ENCODE measurements at places on chromosomes 1 and 21.
A peak's percentile ranks its signal among the peaks of the same experiment; 100 is the strongest.

DNA sequence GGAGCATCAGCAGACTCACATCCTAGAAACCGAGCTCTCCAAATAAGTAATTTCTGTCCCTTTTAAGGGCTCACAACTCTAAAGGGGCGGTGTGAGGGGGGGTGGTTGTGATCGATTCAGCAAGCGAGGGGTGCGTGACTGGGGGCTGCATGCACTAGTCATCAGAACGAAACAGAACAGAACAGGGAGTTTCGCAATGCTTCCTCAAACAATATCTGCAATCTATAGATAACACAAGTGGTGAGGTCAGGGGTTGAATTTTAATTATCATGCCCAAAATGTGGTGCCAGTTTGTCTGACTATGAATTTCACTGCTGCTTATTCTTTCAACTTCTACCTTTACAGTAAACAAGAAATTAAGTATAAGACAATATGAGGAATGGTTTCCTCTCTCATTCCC, 1003.0 kb upstream of the NCAM2 start:
- DNase-seq = no peak

- no peak for DNase-seq
Measured at GRCh38 chr21:32515874-32516273, 69.4 kb downstream of the TCP10L start.

DNA sequence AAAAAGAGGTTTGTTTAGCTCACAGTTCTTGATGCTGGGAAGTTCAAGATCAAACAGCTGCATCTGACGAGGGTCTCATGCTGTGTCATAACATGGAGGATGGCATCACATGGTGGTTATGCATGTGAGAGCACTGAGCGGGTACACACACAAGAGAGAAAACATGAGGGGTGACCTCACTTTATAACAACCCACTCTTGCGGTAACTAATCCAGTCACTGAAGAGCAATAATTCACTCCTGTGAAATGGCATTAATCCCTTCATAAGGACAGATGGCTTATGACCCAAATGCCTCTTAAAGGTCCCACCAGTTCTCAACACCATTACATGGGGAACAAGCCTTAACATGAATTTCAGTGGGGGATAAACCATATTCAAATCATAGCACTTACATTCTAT, 23.2 kb upstream of the CHIT1 start:
- DNase-seq = no peak

GRCh38 chr1:167454304-167454893, 63.9 kb downstream of the CD247 start:
- DNase-seq = no peak

DNA sequence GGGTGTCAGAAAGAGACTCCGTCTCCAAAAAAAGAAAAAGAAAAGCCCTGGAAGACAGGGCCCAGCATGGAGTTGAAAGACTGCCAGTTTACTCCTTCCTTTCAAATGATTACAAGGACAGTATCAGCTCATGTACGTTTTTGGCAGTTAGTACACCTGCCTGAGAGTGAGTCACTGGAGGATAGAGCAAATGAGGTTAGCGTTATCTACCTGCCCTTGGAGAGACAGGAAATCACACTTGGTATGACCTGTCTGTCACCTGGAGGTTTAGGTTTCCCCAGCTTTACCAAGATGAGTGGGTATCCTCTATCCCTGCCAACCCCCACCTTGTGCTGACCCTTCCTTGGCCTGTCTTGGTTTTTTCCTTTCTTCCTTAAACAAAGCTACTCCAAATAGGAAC, 96.8 kb upstream of the BMP8A start:
- DNase-seq = no peak

- no peak for DNase-seq
Measured at GRCh38 chr1:226985239-226985838, 45.2 kb downstream of the COQ8A start.

GRCh38 chr1:44008259-44008658, 16.9 kb downstream of the CCDC24 start:
- no peak for DNase-seq

DNA sequence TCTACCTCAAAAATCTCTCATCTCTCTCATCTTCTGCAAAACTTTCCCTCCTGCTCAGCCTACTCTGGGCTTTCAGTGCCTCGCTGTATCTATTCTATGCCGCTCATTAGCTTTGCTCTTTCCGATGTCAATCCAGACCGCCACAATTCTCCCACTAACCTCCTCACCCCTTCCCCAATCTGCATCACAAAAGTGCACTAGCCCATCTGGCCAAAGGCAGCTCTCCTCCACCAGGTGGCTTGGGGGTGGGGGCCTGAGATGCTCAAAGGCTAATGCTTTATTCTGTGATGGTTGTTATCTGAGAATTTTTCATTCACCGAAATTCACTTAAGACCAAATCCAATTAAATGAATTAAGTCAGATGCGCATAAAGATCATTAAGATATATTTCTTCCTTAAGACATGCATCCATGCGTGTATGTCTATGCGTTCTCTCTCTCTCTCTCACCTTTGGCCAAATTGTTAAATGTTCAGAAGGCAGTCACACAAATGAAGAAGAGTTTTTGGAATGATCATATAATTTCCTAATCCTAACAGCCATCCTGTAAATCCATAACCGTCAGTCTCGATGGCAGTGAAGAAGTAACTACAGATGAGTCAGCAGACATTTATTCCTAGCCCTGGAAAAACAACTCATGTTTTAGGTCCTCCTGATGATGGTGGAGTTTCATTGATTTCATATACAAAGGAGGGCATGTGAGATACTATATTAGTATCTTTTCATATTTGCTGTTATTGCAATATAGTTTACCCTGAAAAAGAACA, 111.3 kb downstream of the C1orf21 start:
- DNase-seq = no peak

GRCh38 chr1:113616156-113616555, 143.1 kb downstream of the PHTF1 start:
- DNase-seq = peak; percentile 28

- DNase-seq = no peak
Measured at GRCh38 chr1:205440476-205441317, 15.1 kb downstream of the BLACAT1 start.

- DNase-seq = no peak
Measured at GRCh38 chr1:236137285-236137852, 5.0 kb upstream of the GPR137B start.

GRCh38 chr1:163320891-163321290, 863 bp upstream of the NUF2 start:
- no peak for DNase-seq

- no peak for DNase-seq
Measured at GRCh38 chr1:109764561-109765482, 1.1 kb upstream of the EPS8L3 start.

DNA sequence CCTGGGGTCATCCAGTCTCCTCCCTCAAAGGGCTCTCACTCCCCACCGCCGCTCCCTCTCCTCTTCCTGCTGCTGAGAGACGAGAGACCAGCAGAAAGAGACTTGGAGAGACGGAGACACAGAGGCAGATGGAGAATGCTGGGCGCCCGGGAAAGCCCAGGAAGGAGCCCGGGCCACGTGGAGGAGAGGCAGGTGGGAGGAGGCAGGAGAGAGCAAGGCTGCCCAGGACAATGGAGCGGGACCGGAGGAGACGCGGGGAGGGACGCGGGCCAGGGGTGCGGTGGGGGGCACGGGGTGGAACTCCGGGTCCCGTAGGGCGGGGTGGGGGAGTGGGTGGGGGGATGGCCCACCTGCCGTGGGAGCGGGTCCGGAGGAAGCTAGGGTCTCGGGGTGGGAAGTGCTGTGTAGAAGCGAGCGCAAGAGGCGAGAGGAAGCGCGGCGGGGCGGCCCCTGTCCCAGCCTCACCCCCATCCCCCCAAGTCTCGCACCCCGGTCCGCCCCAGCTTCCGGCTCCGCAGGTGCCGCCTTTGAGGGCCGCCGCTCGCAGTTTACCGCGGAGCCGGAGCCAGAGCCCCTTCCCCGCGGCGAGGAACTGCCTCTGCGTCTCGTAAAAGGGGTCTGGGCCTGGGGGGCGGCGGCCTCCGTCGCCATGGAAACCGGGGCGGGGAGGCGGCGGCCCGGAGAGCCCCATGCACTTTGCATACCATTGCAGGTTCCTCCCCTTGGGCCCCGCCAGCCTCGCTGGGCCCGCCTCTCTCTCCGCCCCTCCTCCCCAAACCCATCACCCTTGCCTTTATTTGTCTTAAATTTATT, 11.7 kb upstream of the EPHA2 start:
- DNase-seq = no peak

DNA sequence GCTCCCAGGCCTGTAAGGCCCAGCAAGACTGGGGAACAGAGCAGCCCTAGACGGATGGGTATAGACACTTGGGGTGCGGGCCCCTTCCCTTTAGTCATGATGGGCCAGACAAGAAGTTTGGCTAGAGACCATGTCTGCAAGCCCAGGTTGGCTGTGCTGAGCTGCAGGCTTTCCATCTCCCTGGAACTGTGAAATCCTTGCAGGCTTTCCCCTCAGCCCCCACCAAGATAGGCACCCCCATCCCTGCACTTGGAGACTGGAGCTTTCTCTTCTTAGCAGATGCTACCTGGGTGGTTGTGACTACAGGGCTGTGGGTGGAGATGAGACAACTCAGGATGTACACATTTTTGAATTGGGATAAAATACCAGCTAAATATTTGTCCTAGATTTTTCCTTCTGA, 110.3 kb downstream of the PTPRU start:
- DNase-seq = no peak

- DNase-seq = no peak
Measured at GRCh38 chr21:44750675-44751025, 39.3 kb upstream of the TSPEAR start.

- DNase-seq = no peak
Measured at GRCh38 chr1:228262475-228262874, 54.6 kb downstream of the OBSCN start.

GRCh38 chr1:160161965-160162705, 10.7 kb downstream of the ATP1A4 start:
- DNase-seq = no peak

DNA sequence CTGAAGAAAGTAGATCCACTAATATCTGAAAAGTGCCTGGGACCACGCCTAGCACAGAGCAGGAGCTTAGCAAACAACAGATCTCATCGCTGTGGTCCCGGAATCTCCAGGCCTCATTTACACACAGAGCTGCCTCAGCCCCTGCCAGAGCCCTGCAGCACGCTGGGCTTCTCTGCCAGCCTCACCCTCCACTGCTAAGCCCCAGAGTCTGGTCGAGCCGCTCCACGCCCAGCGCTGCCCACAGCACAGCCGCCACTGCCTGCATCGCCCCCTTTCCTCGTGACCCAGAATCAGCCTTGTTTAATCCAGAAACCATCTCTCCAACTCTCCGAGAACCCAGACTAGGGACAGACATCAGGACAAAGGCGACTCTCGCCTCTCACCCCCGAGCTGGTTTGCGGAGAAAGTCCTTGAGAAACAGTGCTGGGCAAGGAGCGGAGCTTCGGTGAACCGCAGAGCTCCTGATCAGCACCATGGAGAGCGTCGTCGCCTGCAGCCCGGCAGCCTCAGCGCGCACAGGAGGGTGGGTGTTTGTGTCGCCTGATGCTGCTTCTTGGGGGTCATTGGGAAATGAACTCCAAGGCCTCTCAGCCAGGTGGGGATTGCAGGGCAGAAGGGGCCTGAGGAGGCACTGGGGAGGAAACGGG, 145.1 kb downstream of the NPHP4 start:
- DNase-seq = peak; percentile 51

GRCh38 chr1:245693941-245694752, 539.4 kb downstream of the KIF26B start:
- no peak for DNase-seq

DNA sequence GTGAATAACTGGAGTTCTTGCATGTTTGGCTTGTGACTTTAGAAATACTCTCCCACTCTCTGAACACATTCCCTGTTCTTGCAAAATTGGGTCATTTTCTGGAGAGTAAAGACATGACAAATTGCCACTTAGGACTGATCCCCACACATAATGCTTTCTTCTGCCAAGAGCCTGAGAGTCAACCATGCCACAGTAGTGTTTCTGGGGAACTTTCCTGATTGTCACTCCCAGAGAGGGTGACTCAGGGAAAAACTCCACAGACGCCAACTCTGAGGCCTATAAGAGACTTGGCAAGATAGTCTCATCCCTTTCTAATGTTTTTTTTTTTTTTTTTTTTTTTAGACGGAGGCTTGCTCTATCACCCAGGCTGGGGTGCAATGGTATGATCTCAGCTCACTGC, 157.8 kb downstream of the ATG4C start:
- DNase-seq = no peak

DNA sequence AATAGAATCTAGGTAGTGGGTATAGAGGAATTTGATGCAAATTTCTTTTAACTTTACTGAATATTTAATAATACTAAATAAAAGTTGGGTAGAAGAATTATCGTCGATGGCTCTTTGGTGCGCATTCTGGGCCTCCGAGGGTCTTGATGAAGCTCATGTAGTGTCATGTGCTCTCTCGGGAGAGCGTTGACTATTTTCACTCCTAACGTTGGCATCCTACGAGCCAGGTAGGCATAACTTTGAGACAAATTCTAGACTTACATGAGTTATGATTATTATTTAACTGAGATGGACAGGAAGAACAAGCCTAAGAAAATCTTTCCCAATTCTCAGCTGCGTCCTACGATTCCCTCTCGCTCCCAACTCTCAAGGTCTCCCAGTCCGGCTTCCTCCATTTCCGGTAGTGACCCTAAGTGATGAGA, 550 bp upstream of the PCAT6 start:
- DNase-seq = no peak

- DNase-seq = no peak
Measured at GRCh38 chr1:243944429-243945160, 94.6 kb upstream of the AKT3 start.

DNA sequence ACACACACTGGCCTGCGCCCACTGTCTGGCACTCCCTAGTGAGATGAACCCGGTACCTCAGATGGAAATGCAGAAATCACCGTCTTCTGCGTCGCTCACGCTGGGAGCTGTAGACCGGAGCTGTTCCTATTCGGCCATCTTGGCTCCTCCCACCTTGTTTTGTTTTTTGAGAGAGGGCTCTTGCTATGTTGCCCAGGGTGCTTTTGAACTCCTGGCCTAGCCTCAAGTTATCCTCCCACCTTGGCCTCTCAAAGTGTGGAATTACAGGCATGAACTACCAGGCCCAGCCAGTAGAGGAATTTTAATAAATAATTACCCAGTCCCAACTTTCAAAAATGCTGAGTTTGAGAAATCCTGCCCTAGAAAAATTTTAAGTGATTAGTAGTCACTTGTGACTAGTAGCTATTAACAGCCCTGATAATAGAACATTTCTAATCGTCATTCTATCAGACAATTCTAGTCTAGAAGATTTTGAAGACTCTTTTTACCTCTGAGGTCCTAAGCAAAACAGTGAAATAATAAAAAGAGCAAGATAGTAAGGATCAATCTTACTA, 30.9 kb upstream of the SLC35D1 start:
- no peak for DNase-seq

DNA sequence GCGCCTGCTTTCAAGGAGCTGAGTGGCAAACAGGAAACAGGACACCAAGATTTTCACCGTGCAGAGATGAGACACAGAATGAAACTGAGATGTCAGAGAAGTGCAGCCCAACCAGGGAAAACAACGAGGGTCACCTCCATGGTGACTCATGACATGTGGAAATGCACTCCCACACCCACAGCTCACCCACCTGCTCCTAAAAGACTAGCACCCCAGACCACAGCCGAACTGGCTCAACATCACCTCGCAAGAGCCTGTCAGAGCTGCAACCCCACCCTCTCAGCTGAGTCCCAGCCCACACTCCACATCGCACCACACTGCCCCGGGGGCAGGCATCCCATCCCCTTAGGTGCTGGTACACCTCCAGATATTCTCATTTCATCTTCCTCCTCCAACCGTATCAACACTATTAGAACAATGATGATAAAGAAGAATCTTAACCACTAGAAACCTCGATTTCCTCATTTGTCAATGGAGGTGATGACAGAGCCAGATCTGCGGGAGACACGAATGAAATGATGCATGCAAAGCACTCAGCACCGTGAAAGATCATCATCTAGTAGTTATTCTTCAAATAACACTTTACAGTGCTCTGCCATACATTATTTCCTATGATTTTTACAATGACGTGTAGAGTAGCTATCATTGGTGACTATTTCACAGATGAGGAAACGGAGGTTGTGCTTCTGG, 103.2 kb downstream of the DMRTB1 start:
- DNase-seq = no peak

All from muscle of arm (tissue), 14 donors.